ENCODE measurements at places on chromosomes 11 and 22.
A peak's percentile ranks its signal among the peaks of the same experiment; 100 is the strongest.

GRCh38 chr22:44497218-44497904 lies 672 bp downstream of the RTL6 start:
- peak; percentile 74 for DNase-seq

DNA sequence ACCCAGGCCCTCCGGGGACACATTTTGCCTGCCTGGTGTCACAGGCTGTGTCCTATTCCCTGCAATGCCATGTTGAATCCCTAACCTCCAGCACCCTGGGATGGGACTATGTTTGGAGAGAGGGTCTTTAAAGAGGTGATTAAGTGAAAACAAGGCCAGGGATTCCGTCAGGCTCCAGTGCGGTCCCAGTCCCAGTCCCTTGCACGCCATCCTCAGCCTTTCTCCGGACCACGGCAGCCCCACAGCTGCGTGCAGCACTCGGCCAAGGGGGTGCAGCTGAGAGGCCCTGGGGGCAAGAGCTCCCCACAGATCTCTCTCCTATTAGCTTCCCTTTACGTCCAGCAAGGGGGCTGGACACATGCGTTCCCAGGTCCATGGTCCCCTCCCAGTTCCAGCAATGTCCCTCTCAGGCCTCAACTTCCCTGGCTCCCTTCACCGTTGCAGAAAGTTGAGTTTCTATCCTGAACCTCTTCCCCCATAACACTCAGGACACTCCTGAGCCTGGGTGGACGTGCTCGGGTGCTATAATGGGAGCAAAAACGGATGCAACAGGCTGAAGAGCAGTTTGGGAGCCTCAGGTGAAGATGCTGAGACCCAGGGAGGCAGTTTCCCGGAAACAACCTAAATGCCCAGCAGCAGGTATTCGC lies 1422.7 kb downstream of the BRD1 start:
- no peak for DNase-seq

- no peak for DNase-seq
These were observed 59.9 kb downstream of the BBOX1 start for GRCh38 chr11:27100534-27100933.

DNA sequence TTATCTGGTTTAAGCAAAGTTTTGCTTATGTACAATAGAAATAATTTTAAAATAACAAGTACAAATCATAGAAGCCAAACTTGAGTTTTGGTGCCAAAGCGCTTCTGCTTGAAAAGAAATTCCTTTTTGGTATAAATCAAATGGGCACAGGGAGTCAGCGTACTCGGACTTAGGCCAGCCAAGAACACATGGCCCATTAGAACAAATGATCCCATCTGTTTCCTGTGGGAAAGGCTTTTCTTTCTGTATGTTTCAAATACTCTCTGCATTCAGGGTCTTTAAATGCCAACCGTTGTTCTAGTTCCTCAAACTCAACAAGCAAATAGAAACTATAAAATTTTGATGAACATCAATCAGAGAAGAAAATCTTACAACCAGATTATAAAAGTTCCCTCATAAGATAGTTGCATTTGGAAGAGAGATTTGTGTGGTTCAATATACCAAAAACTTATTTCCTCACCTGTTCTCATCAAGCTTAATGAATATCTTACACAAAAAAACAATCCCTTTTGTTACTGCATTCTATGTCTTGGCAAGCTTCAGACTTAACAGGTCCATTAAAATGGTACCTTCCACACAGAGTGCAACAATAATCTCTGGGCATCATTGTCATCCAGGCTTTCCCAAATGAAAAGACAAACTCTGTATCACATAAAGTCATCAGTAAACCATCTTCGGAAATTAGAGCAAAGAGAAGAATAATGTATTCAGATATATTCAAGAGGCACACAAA lies 739.8 kb upstream of the API5 start:
- DNase-seq, result no peak

- DNase-seq, result no peak
These were observed 1589.4 kb upstream of the TENM4 start for GRCh38 chr11:81030186-81030585.

- DNase-seq, result no peak
These were observed 483.0 kb downstream of the BRD1 start for GRCh38 chr22:49344656-49345055.

Data from MG63 (cell line).